ENCODE measurements at places on chromosomes 2 and 18.

DNA sequence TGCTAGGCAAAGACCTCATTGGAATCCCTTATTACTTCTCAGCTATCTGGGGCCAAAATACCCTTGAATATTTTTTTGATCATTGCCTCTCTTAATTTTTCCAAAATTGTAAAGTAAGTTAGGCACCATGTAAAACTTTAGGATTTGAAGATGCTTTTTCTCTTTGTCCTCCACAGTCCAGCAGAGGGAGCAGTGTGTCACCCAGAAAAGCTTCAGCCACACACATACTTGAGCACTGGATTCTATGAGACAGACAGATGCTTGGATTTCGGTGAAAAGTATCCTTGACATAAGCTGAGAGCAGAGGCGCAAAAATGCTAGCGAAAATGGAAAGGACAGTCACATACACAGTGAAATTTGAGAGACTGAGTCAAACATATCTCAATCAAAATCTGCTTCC is 74.7 kb upstream of the KCNJ3 start:
- no peak for DNase-seq

DNA sequence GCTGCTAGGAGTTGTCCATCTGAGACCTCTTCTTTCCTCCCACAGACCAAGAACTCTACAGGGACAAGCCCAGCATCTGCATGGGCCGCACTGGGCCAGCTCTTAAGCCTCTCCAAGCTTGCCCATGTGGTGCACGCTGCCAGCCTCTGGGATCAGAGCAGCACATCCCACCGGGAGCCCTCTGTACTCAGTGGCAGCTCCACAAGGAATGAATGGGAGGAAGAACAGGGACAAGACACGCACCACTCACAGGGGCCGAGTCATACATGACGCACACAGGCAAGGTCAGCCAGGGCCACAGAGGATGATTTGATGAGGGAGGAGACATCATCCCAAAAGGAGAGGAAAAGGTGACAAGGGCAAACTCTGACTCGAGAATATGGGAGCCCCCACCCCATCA is 268.3 kb downstream of the KLHL29 start:
- no peak for DNase-seq

- no peak for DNase-seq
Measured at GRCh38 chr2:230981704-230982103, 14.2 kb upstream of the SPATA3 start.

- no peak for DNase-seq
Measured at GRCh38 chr2:121101093-121101715, 183.8 kb downstream of the TFCP2L1 start.

GRCh38 chr2:181623159-181623558 is 33.7 kb downstream of the CERKL start:
- no peak for DNase-seq

- DNase-seq: no peak
Measured at GRCh38 chr2:201643216-201643890, at the start of gene TMEM237. Gene TMEM237 (minus strand): TSS chr2:201643503. CDS start chr2:201643400, 103 bp downstream.

DNA sequence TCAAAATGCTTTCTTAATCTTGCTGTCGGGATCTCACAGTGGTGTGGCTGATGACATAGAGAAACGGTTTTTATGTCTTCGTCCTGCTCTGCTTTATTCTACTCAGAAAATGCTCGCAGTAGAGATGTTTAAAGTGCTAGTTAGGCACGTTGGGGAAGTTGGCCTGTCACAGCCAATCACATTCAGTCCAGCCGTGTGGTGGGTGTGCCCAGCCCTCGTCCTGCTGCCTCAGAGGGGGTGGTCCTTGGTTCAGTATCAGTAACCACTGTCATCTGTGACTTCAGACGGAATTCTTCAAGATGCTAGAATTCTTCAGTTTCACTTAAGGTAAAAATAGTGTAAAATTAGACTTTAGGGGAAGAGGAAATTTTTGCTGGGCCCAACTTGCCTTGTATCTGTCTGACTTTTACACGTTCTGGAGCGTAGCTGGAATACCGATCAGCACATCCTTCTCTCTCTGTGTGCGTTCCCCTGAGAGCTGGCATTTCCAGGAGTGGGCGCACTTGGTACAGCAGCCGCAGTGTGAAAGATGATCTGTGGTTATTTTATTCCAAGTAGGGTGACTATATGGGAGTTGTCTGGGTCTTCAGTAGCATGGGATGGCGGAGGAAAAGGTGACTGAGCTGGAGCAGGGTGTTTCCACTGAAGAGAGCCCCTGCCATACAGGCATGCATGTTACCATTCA is 18.5 kb downstream of the TRAF3IP1 start:
- no peak for DNase-seq

DNA sequence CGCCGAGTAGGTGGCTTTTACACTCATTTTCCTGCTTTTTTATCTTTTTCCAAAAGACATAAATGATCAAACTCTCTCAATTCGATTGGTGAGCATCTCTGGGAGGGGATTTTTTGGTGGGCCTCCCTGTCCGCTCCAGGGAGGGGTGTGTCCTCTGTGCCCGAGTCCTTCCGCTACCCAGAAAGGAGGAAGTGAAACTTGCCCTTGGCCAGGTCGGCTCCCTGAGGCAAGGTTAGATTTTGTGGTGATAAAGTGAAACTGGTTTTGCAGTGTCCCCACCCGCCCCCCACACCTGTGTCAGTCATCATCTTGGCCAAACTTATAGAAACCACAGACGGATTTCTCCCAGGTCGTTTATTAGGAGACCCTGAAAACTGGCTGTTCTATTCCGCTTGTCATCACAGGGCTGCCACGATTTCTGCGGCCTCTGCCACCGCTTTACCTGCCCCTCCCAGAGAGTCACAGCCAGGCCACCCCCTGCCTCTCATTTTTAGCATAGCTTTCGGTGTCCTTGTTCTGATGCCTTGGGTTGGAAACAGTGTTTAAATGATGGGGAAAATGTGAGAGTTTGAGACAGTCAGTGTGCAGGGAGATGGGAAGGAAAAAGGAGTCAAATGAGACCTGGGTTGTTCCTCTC is 93.6 kb downstream of the SH3BP4 start:
- no peak for DNase-seq

DNA sequence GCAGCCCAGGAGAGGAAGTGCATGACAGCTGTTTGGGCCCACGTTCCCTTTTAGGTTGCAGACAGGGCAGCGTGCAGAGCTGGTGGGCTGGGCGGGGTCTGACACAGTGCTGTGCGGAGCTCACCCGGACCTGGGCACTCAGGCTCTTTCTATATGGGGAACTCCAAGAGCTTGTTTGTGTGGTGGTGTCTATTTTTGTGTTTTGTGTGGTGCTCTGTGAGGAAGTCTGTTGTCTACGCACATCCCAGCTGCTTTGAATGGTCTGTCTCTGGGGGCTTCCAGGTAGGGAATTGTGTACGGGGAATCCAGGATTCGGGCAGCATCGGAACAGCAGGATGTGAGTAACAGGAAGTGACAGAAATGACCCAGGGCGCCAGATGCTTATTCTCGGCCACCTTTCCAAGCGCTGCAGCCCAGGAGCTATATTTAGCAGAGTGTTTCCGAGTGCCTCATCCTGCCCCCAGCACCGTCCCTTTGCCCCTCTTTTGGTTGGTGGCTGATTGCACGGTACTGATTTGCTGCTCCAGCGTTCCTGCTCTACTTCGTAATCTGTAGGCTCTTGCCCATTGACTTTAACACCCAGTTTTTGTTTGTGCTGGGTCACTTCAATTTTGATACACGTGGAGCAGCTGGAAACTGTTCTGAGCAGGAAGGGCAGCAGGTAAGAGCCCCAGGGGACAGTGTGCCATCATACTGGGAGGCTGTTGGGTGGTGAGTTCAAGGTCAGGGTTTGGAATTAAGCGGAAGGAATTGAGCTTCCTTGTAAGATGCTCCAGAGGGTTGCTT is 64.7 kb downstream of the DGKD start:
- DNase-seq: no peak

- peak; percentile 52 for DNase-seq
Measured at GRCh38 chr2:144607891-144608521, 88.1 kb upstream of the ZEB2 start.

GRCh38 chr2:169818241-169818640 is 6.5 kb downstream of the METTL5 start:
- DNase-seq: no peak

- no peak for DNase-seq
Measured at GRCh38 chr2:134623796-134624195, 95.0 kb downstream of the TMEM163 start.

DNA sequence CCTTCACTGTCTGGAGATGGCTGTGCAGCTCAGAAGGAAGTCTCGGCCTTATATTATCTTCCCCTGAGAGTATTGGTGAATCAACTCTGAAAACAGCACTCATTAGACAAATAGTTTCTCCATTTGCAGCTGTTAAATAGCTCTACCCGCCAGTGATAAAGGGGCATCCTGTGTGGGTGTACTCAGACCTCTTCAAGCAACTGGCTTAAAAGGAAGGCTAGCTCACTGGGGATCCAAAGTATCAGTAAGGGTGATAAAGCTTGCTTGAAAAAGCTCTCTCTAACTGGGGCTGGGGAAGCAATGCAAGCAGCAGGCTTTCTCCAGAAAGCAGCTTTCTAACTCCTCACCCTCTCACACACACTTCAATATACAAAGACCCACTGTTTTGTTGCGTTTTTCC is 64.9 kb upstream of the PSMD14 start:
- no peak for DNase-seq

DNA sequence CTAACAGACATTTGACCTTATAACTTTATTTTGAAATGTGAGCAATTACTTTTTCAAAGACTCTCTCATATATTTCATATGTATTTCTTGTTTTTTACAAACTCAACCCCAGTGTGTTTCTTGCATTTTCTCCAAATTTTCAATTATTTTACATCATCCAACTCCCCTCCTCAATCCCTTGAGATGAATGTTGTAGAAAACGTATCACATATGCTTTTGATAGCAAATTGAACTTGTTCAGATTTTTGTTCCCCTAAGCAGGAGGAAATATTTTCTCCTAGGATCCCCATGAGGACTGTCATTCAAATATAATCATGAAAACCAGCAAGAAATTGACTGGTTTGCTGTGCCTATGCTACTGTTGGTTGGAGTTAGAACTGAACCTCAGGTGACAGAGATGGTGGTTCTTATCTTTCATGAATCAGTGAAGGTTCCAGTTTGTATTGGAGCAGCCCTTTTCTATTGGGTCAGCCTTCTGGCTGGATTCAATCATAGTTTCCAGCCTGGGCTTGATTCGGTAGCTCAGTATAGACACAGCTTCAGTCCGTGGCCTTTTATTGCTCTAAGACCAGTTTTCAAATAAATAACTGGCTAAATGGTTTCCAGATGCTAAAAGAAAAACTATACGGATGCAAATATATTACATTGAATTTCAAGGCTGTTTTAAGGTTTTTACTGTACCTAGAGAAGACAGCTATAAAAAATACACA is 591.0 kb downstream of the EPHA4 start:
- DNase-seq: no peak

DNA sequence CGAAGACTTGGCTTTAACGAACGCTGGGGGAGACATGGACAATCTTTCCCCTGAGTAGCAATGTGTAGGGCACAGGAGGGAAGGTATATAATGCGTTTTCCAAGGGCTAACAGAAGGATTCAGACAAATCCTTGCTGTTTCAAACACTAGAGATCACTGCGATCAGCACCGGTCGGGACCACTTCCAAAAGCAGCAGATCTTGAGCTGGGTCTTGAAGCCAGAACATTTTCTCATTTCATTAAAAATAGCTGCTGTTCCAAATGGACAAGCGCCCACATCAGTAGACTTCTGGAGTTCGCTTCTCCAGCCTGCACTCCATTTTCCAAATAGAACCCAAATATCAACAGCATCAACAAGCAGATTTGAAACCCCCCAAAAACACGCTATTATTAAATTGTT is 65.1 kb upstream of the MAPRE2 start:
- DNase-seq: no peak

GRCh38 chr2:197209742-197210408 is 100.7 kb downstream of the ANKRD44 start:
- no peak for DNase-seq

DNA sequence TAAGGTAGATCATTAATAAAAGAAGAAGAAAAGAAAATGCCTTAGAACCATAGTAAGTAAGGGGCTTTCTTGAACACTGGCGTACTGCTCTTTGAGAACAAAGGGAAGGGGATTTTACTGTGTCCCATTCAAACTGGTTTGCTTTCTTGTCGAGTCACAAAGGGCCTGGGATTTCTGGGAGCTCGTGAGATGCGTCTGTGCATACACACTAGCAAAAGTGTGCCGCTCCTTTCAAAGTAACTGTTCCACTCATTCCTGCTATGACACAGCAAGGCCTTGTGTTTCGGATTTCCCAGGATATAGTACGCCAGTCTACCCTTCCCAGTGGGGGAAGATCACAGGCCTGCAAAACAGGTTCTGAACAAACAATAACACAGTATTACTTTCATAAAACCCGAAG is 93.0 kb downstream of the KCTD18 start:
- DNase-seq: no peak

DNA sequence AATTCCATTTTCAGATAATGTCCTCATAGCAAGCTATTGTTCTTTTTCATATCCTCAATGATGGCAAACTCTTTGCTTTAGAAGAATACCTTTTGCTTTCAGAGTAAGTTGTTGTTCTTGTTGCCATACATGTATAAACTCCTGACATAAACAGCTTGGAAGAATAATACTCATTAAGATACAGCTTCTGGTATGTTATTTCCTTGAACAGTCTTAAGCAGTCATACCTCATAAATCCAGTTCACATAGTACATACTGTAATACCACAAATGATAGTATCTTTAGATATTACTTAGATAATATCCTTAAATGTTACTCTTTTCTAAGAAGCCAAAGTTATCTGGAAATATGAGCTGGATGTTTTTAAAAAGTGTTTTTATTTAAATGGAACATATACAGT is 23.2 kb downstream of the METTL8 start:
- no peak for DNase-seq

GRCh38 chr2:238644095-238645081 is 203.5 kb upstream of the TWIST2 start:
- peak; percentile 30 for DNase-seq

- no peak for DNase-seq
Measured at GRCh38 chr2:126981476-126981875, 82.8 kb downstream of the TEX51 start.

DNA sequence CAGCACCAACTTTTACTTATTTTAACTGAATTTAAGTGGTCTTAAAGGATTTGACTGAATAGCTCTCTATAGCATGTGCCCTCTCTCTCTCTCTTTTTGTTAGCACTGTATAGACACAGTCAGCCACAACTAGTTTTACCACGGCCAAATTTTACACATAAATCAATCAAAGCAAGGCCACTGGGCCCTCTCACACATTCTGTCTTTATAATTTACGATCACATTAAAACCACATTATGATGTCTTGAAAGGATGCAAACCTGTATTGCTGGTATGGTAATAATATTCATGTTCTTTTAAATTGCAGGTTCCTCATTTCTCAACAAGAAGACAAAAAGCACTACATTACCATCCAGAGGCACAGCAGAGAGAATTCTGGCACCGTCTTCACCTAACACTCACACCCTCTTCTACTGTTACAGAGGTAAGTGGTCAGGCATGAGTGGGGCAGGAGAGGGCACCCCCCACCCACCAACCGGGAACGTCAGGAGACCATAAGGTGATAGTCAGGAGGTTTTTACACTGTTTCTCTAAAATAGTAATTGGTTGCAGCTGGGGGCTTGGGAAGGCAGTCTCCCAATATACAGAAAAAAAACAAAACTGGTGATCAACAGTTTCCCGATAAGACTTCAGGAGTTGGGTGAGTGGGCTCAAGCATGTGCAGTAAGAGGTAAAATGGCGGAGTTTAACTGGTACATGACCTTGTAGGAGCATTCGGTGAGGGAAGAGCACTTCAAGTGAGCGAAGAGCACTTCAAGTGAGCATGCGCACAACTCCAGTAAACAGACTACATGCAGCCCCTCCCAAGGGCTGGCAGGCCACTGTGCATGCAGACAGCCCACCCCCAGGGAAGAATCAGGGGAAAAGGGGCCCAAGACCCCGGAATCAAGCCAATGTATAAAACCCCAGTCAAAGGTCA is 296.7 kb downstream of the PIEZO2 start:
- DNase-seq: no peak

Data from AG04450 (cell line).